NCI-H1105 (cell line): ENCODE measurements at places on chromosomes 6 and 20.
A peak's percentile ranks its signal among the peaks of the same experiment; 100 is the strongest.

DNA sequence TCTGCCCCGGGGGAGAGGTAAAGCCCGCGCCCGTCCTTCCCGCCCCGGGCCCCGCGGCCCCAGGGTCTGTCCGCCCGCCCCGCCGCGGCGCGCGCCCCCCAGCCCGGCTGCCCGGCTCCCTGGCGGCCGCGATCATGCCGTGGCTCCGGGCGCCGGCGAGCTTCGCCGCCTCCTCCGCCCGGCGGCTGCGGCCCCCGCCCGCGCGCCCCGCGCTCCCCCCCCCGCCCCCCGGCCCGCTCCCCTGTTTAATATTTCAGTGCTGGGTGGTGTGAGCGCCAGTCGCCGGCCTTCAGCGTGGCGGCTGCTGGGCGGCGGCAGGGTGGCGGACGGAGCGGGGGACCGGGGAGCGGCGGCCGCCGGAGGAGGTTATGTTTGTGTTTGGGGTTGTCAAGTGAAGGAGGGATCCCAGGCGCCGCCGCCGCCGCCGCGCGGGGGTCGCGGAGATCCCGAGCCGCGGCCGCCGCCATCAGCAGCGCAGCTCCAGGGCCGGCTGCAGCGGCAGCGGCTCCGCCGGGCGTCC, at the start of gene HIVEP1:
Gene HIVEP1, plus strand, starts transcription at position 275 of the 520 bp plus-strand sequence. CDS start 3,317 bp downstream, outside the sequence.
- DNase-seq = peak; percentile 17

- no peak for DNase-seq
Observed at GRCh38 chr6:85602100-85602499, 8.4 kb upstream of the SNX14 start.

- DNase-seq = no peak
Observed at GRCh38 chr6:45946352-45946751, 69.3 kb downstream of the CLIC5 start.

DNA sequence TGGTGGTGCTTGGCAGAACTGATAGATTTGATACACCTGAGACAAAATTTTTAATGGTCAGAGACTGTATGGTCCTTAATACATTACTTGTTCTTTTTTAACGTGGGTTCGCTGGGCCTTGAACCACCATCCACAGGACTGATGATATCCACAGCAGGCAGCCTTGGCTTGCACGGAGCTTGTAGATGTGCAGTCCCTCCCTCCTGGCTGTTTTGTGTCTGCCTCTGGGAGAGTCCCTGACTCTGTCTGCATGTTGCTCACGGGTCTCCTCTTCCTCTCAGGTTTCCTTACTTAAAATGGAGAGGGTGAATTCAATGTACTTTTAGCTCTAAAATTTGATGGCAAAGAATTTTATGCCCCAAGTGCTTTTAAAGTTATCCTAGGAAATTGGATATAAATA, 17.5 kb downstream of the KIF25 start:
- no peak for DNase-seq

DNA sequence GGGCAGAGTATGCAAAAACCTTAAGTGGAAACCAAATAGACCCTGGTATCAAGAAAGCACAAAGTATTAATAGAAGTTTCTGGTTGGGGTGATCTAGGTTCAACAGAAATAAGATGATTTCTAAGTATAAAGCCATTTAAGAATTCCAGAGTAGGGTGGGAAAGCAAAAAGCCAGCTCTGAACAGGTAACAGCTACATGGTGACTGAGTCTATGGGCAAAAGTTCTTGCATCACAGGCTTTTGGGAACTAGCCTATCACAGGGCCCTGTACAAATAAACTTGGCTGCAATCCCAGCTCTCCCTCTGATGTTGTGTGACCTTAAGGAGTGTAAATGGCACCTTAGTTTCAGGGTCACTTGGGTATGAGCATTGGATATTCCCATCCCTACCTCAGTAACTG, 5.5 kb downstream of the TCF19 start:
- no peak for DNase-seq

DNA sequence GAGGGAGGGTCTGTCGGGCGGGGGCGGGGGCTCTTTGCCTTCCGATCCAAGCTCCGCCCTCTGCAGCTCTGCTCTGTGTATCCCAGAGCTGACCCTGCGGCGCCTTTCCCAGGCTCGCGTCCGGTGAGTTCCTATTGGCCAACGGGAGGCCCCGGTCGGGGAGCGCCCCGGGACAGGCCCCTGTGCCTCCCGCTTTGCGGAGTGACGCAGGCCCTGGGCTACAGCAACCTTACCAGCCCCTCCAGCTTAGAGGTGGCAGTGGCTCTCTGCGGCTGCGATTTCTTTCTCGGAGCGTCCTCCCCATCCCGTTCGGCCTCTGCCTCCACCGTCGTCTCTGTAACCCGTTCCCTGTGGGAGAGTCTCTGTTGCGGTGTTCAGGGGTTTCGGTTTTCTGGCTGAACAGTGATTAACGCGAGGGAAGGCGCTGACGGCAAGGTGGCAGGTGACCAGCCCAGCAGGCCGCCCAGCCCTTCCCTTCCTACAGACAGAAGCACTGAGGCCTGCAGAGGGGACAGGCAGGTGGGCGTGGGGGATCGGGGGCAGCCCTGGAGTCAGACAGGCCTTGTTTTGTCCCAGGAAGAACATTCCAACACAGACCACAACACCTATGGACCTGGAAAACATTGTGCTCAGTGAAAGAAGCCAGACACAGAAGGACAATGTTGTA, 18.1 kb upstream of the CEBPB start:
- no peak for DNase-seq

GRCh38 chr6:158143700-158144099, 24.4 kb downstream of the SERAC1 start:
- no peak for DNase-seq

- DNase-seq = no peak
Observed at GRCh38 chr6:42914546-42914945, 1.3 kb upstream of the PTCRA start.

DNA sequence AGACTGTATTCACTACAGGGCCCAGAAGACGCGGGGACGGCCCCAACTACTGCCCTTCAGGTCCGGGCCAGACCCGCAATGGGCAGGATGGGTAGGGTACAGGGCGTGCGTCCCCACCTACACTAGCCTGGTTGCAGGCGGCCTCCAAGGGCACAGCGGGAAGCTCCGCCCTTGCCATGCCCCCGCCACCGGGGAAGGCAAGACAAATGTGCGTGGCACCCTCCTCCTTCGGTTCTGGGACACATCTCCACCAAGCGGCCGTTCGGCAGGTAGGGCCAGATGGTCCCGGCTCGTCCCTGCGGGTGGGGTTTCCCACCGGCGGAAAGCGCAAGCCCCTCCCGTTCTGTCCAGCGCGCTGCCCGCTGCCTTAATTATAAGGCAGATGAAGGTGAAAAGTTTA, 5.6 kb downstream of the NXT1 start:
- no peak for DNase-seq
